ENCODE measurements at places on chromosomes 7 and 10. TPM values are rescaled to one million over a fixed set of nuclear protein-coding genes. Genes with fewer than 3 reads are reported as not detected.
A peak's percentile ranks its signal among the peaks of the same experiment; 100 is the strongest.

DNA sequence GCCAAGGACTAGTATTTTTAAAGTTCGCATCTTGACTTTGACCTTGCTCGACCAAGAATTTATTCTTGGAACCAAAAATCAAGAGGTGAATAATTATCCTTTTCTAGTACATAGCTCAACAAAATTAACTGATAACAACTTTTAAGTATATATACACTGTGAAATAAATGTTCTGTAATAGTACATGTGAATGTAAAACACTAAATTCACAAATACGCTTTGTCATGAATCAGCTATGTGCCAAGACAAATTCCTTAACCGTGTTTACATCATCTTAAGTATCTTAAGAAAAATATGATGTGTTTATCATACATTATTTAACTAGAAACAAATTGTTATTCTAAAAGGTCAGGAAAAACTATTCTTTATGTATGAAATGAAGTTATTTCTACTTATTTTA is 83.3 kb downstream of the CUL2 start:
- no peak for DNase-seq

The SSMEM1 gene
- total RNA-seq: 0.44 TPM

DNA sequence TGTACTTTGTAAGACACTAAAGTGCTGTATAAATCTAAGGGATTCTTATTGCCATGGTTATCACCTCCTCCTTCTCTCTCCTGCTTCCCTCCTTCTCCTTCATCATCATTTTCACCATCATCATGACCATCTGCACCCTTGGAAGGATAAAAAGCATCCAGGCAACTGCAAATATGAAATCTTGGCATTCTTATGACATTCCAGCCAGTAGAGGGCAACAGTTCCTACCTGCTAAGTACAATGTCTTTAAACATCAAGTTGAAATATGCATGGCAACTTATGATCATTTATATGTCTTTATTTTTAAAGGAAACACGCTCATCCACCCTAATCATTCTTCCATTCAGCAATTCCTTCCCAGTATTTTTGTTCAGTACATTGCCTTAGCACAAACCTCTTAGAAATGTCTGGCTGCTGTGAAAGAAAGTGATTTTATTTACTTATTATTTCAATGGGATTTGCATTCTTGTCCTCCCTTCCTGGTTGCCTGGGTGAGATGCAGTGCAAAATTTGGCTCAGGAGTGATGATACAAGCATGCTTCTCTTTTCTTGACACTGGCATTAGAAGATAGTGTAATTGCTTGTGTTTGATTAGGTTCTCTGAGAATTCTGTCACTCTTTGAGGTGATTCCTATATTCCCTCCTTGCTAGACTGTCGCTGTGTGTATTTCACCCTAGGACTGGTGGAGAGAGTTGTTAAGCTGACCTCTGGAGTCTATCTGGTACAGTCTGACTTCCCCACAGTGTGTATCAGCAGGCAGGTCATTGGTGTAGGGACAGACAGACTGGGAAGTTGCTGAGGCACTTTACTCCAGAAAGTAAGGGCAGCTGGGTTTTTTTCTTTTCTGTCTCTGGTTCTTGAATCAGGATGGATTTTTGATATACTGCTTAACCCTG is 188.5 kb upstream of the BMPER start:
- DNase-seq: no peak

The ELAPOR2 gene
- 18.7 TPM for total RNA-seq

DNA sequence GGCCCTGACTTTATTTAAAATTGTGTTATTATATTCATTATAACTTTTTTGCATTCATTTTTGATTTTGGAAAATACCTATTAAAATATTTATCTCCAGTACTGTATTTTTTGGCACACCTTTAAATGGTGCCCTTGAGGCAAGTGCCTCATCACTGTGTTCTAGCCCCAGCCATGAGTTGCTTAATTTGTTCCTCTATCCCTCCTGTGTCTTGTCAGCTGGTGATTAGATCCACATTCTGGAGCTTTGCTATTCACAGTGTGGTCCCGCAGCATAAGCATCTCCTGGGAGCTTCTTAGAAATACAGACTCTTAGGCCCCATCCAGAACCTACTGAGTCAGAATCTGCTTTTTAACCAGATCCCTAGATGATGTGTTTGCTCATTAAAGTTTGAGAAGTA is 19.8 kb downstream of the AGK start:
- no peak for DNase-seq

The HIPK2 gene
- total RNA-seq: 39.6 TPM

DNA sequence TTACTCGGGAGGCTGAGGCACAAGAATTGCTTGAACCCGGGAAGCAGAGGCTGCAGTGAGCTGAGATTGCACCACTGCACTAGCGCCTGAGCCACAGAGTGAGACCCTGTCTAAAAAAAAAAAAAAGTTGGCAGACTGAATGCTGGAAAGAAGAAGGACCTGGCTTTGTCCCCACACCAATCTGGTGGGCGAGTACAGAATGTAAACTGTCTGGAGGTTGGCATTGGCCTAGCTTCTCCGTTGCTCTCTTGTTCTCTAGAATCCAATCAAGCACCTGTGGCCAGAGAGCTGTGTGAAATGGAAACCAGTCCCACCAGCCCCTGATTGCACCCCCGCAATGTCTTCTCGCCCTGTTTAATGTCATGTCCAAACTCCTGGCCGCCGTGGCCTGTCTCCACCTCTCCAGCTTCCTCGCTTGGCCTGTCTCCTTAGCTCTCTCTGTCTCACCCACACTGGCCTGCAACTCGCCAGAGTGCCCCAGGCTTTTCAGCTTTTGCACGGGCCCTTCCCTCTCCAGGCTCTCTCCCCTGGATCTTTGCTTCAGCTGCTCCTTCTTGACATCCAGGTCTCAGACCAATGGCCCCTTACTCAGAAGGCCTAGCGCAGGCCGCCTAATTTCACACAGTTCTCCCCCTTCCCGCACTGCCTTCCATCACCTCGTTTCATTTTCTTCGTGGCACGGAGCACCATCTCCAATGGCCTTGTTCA is 670 bp upstream of the AGK start:
- DNase-seq: no peak

DNA sequence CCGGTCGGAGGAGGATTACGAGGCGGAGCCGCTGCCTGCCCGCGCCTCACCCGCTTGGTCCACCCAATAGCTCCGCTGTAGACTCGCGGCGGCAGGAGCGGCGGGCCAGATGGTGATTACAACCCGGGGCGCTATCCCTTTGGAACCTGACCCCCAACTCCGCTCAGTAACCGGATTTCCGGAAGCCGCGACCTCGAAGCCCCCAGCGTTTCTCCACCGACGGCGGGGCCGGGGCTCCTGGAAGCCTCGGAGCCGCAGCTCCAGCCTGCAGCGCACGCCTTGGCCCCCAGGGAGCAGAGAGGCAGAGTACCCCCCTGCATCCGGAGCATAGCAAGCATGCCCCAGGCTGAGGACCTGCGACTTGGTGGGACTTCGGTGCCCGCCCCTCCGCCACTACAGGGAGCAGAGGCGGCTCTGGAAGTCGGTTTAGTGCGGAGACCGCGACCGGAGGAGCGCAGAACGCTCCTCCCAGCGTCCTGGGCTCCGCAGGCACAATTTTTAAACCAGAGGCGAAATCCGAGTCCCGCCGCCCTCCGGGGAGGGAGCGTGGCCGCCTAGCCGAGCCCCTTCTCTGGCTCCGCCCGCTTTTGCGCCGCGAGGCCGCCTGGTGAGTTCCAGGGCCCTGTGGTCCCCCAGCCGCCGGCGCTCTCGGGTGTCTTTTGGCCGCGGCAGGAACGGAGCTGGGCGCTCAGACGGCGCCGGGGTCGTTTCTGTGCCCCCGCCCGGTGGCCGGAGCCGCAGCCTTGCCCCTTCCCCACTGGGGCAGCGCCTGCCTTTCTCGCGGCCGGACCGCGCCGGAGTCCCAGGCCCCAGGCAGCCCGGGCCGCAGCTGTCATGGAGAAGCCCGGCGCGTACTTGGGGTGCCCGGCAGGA is 28.2 kb upstream of the BMS1 start:
- DNase-seq: no peak

The PLPP4 gene
- 1.9 TPM for total RNA-seq

GRCh38 chr10:112913661-112914287 is 36.3 kb upstream of the TCF7L2 start:
- DNase-seq: no peak

GRCh38 chr10:86753638-86754434 is 2.6 kb upstream of the BMPR1A start:
- DNase-seq: no peak

The DHTKD1 gene
- 23.7 TPM for total RNA-seq

GRCh38 chr10:46550795-46551700 is 5.4 kb downstream of the GPRIN2 start:
- DNase-seq: peak; percentile 14

DNA sequence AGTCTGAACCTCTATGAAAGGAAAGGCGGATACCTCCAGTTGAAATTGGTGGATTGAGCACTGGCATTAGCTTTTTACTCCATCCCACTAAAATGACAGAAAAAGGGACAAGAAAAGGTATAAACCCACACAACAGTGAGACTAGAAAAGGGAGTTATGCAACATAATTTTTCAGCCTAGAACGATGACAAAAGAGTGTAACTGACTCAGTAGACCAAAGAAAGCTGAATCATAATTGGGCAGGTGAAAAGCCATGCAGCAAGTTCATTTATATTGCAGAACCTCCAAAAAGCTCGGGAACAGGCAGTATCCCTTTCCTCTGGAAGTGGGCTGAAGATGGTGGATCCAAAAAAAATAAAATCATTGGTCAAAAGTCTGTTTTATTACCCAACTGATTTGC is 30.5 kb upstream of the ZCCHC24 start:
- DNase-seq: no peak

The ZNF37A gene
- total RNA-seq: 15.0 TPM

The ITIH2 gene
- total RNA-seq: not detected

The ADAM22 gene
- total RNA-seq: 2.6 TPM

DNA sequence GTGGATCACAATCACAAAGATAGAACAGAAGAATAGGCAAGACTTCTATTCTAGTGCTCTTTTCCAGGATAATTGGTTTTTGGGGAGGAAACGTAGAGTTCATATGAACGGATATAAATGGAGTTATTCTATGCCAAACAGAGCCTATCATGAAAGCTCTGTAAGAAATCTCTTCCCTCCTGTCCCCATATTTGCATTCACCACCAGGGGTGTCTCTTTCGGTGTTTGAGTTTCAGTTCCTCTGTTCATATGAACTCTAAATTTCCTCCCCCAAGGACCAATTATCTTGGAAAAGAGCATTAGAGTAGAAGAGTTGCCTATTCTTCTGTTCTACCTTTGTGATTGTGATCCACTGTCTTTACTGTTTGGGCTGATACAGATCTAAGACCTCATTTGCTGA is 48.3 kb upstream of the CDC14C start:
- no peak for DNase-seq

DNA sequence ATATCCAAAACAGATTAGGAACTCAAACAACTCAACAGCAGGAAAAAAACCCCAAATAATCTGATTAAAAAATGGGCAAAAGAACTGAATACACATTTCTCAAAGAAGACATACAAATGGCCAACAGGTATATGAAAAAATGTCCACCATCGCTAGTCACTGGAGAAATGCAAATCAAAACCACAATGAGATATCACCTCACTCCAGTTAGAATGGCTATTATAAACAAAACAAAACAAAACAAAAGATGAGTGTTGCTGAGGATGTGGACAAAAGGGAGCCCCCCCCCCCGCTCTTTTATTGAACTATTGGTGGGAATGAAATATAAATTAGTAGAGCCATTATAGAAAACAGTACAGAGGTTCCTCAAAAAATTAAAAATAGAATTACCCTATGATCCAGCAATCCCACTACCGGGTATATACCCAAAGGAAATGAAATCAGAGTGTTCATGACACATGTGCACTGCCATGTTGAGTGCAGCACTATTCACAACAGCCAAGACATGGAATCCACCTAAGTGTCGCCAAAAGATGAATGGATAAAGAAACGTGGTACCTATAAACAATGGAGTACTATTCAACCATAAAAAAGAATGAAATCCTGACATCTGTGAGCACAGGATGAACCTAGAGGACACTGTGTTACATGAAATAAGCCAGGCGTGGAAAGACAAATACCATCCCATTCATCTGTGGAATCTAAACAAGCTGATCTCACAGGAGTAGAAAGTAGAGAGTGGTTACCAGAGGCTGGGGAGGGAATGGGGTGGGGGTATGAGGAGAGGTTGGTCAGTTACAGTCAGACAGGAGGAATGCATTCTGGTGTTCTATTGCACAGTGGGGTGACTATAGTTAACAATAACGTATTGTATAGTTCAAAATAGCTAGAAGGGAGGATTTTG is 78.1 kb upstream of the RHEB start:
- DNase-seq: no peak

GRCh38 chr10:22466763-22467334 is 121.6 kb downstream of the SPAG6 start:
- no peak for DNase-seq

The LAMB4 gene
- 0.60 TPM for total RNA-seq

DNA sequence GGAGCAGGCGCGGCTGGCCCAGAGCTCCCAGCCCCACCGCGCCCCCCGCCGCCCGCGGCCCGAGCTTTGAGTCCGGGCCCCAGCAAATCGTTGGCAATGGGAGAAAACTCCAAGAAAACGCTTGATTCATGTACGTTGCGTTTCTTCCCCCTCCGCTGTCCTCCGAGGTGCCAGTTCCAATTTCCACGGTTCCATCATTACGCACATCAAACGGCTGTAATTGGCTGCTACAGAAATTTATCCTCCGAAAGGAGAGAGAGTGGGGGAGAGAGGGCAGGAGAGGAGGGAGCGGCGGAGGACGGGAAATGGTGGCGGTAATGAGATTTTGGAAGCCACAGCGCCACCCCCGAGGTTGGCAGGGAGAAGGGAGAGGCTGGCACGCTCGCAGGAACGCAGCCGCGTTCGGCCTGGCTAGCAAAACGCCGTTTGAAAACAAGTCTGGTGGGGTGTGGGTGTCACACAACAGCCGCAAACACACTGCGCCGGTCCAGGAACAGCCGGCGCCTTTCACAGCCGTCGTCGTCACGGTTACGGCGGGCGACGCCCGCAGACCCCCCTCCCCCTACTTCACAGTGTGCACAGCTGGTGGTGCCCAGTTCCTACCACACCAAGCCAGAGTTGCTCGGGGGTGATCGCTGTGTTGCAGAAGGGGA is 57.5 kb downstream of the UNCX start:
- no peak for DNase-seq

GRCh38 chr10:79159141-79159651 is 90.4 kb downstream of the ZMIZ1 start:
- no peak for DNase-seq

- DNase-seq: no peak
These were observed 252.0 kb downstream of the PTEN start for GRCh38 chr10:88115407-88115806.

The CPED1 gene
- 24.9 TPM for total RNA-seq

DNA sequence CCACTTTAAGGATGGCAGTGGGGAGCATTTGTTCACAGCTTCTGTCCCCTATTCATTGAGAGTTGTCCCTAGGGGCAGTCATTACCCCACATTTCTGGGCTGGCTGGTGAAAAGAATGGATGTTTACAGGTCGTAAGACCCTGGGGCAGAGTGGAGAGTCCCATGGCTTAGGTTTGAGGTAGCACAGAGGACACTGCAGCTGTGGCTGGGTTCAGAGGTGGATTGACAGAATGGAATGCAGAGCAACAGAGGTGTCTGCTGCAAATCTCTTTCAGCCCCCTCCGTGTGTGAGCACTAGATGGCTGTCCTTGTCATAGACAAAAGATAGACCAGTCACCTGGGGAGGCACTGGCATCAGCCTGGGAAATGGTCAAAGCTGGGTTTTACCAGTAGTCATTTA is 141.9 kb downstream of the CACNB2 start:
- DNase-seq: no peak

The ACBD7 gene
- total RNA-seq: 0.48 TPM

The DTX2 gene
- 32.2 TPM for total RNA-seq

GRCh38 chr7:55174856-55175255 is 156.0 kb downstream of the EGFR start:
- no peak for DNase-seq

GRCh38 chr7:138500892-138501291 is 40.8 kb downstream of the TRIM24 start:
- DNase-seq: no peak

GRCh38 chr7:63521-64021 is 128.8 kb upstream of the FAM20C start:
- DNase-seq: peak; percentile 22

The CNNM1 gene
- total RNA-seq: 0.31 TPM

All from omental fat pad (tissue), 4 donors.